Fibroblast of skin of right biceps (primary cell): ENCODE measurements at places on chromosomes 7 and 10.

DNA sequence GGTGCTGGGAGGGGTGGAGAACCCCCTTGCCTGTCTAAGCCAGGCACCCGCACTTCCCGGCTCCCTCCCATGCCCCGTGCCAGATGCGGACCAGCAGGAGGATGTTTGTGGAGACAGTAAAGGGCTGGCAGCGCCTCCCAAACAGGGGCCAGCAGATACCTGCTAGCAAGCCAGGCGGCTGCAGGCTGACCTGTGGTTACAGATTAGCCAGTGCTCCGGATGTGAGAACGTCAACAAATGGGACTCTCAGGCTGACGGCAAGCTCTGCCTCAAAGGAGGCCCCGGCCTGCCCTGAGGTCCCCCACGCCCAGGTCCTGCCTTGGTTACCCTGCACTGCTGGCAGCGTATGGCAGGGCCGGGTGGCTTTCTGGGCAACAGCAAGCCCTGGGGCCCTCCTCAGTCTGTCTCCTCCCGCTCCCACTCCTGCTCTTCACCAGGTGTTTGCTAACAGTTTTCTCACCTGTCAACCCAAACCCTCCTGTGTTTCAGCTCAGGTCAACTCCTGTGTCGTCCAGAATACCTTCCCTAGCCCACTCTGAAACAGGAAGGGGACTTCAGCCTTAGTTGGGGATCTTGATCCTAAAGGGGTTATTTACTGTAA lies 85.4 kb downstream of the NEURL1 start:
- no peak for DNase-seq

GRCh38 chr7:118311121-118311836 lies 86.8 kb downstream of the ANKRD7 start:
- peak; percentile 1 for DNase-seq

DNA sequence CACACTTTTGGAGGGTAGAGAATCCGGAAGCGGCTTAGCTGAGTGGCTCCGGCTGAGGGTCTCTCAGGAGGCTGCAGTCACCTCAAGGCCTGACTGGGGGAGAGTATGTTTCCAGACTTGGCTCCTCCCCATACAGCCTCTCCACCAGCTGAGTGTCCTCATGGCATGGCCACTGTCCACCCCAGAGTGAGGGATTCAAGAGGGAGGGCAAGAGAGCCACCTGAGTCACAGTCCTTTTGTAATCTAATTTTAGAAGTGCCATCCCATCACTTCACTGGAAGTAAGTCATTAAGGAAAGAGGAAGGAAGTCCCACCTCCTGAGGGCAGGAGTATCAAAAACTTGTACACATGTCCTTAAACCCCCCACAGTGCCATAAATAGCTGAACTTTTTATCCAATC lies 134.0 kb downstream of the GLI3 start:
- no peak for DNase-seq

GRCh38 chr7:151849879-151850260 lies 27.0 kb downstream of the PRKAG2 start:
- DNase-seq, result no peak

DNA sequence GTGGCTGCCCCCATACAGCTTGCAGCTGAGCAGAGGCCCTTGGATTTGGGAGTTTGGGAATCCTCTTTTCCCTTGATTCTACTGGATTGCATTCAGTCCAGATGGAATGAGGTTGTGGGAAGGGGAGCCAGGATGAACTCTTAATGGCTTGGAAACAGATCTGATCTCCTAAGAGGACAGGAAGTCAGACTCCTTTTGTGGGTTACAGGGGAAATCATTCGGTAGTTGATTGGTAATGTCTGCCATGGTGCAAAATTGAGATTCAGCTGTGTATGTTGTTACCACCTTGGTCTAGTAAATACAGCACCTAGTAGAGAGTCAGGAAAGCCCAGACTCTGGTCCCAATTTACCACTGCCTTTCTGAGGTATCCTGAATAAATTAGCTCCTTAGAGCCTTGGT lies 144.2 kb upstream of the TNRC18 start:
- DNase-seq, result peak; percentile 36

DNA sequence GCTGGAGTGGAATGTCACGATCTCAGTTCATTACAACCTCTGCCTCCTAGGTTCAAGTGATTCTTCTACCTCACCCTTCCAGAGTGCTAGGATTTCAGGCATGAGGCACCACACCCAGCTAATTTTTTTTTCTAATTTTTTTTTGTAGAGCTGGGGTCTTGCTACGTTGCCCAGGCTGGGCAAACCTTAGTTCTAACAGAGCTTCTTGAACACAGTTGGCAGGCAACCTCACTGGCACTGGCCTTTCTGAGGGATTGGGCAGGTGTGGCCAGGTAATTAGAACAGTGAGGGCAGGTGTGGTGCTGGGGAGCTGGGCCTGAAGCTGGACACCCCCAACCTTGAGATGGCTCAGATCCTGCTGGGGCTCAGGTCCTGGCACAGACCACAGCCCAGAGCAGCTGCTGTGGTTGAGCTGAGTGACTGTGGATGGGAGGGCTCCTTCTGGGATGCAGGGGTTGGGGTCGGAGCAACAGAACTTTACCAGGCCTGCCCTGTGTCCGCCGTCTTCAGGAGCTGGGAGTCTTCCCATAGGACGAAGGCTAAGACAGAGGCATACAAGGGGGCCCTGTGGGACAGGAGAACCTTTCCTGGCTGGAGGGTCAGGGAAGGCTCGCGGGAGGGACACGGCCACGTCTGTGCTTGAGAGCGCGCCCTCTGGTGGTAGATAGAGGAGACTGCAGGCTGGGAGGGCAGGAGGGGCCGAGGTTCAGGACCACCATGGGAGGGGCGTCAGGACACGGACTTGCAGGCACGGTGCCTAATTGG lies 48.2 kb downstream of the COL26A1 start:
- peak; percentile 30 for DNase-seq

GRCh38 chr10:80032503-80032902 lies 46.0 kb upstream of the TMEM254 start:
- DNase-seq, result no peak

DNA sequence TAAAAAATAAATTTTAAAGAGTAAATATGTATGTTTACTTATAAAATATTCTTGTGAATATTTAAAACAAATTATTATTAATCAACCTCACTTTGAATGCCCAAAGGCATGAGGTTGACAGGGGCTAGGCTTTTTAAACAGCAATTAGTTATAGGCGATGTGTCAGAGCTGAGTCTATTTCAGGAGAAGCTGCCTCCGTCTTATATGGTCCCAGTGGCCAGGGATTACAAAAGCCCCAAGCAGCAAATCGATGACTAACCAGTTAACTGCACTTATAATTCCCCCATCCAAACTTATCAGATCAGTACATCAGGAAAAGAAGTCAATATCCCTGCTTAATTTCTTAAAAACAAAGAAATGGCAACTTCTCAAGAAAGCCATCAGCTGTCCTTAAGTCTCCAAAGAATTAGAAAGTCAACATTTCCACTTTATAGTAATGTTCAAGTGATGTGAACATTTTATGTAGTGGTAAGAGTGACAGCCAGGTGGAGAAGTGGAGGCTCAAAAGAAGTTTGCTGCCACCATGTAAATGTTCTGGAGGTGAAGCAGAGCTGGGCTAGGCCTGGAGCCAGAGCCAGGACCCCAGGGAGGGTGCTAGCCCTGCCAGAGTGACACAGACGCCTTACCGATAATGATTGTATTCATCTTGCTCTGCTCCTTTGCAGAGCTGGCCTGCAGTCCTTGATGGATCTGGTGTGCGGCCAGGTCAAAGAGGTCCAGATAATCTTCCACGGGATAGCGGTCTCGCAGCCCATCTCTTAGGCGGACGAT lies 51.5 kb downstream of the CHST15 start:
- DNase-seq, result peak; percentile 30

DNA sequence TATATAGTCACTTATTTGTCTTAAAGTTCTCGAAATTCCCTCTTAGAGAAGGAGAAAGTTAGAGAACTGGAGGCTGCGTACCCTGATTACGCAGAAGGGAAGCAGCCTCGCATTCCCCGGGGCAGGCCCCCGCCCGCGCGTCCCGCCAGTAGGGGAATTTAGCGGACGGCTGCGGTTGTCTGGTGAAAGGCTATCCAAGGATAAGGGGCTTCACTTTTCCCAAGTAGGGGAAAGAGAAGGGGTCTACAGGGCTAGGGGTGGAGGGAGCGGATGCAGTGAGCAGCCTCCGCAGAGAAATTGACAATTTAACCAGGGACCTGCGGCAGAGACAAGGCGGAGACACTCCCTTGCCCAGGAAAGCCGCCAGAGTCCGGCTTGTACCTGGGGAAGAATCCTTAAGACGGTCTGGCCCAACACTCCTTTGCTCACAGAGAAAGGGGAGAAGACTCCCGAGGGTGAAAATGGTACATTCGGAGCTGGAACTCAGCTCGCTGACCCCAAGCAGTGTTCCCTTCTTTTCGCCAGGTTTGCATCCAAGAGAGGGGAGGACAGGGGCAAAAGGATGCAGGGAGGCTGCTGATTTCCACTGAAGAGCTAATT lies 994 bp upstream of the MAGI2 start:
- DNase-seq, result peak; percentile 59

DNA sequence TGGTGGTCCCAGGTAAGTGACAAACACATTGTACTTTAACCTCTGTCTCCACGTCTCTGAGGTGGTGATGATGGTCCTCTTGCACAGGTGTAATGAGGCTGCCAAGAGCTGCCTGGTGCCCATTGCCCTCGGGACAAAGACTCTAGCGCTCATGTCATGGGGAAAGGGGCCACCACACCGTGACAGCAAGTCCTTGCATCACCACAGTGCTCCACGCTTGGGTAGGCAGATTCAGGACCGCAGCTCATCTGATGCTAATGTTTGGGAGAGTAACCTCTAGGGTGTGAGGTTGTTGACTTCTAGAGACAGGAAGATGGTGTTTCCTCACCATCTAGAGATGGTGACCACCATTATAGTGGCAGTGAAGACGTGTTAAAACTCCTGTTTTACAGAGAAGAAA lies 395.6 kb downstream of the ADRA2A start:
- DNase-seq, result no peak

- DNase-seq, result no peak
Observed at GRCh38 chr10:47160261-47160908, 139.6 kb upstream of the GDF10 start.

- peak; percentile 52 for DNase-seq
Observed at GRCh38 chr10:113704637-113705343, 25.1 kb downstream of the CASP7 start.

DNA sequence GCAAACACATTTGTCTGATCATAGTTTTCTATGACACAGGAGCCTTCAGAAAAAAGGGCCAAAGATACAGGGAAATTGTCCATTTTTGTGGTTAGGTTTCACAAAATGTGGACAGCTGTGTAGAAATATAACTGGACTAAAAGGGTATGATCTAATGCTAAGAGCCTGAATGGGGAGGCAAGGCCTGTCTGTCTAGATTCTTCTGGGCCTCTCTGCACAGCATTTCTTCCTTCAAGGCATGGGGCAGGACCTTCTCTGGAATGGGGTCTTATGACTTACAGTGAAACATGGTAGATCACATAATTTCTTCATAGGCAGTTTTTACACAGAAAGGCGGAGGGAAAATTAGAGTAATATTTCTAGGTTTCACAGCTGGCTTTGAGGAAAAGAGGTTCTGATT lies 795.7 kb downstream of the GRID1 start:
- no peak for DNase-seq

DNA sequence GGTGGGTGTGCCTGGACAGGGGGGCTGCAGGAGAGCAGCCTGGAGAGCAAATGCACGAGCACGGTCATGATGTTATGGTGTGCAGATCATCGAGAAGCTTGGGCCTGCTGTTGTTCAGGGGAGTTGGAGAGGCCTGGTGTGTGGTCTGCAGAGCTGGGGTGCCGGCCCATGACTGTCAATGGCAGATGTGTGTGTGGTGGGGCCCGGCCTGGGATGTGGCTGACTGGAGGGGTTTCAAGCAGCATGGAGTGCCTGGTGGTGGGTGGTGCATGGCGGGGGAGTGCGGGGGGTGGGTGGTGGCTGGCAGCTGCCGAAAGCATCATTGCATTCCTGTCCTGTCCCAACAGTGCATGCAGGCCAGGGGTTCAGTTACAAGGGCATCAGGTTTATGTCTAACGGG lies 122.6 kb downstream of the DOCK1 start:
- no peak for DNase-seq
